Right renal pelvis (tissue), 4 donors: ENCODE measurements at places on chromosomes 11 and 22. TPM values are rescaled to one million over a fixed set of nuclear protein-coding genes. Genes with fewer than 3 reads are reported as not detected.

GRCh38 chr11:132205496-132205895 is 835.1 kb downstream of the NTM start:
- DNase-seq = no peak

Gene APOL6
- polyA plus RNA-seq = 5.3 TPM

Gene SLN
- polyA plus RNA-seq = 0.29 TPM

Gene TRIM49B
- polyA plus RNA-seq = not detected

DNA sequence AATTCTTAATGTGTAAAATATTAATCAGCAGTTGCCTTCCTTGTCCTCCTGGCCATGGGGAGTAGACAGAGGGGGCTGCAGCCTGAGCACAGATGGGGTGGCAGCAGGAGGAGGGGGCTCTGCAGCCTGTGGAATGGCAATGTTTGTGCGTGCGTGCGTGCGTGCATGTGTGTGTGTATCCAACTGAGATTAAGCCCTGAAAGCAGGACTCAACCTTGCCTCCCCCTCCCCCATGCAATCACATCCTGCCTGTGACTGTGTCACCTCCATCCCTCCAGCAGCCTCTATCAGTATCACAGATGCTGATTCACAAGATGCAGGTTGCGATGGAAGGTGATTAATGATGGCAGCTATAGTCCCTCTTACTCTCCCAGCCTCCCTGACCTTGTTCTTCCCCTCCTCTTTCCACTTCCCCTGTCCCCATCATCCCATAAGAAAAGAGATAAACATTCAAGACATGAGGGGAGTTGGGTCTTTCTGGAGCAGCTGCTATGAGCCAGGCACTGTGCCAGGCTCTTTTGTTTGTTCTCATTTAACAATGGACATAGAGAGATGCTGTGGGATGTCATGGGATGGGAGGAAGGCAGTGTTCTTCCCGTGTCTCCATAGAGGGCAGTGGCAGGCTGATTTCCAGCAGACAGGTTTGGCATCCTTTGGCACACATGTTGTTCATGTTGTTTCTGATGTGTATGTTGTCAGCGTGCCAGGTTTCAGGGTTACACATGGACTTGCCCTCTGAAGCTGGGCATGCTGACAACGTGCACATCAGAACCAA is 43.8 kb upstream of the NECTIN1 start:
- DNase-seq = no peak

Gene OAF
- polyA plus RNA-seq = 38.2 TPM

DNA sequence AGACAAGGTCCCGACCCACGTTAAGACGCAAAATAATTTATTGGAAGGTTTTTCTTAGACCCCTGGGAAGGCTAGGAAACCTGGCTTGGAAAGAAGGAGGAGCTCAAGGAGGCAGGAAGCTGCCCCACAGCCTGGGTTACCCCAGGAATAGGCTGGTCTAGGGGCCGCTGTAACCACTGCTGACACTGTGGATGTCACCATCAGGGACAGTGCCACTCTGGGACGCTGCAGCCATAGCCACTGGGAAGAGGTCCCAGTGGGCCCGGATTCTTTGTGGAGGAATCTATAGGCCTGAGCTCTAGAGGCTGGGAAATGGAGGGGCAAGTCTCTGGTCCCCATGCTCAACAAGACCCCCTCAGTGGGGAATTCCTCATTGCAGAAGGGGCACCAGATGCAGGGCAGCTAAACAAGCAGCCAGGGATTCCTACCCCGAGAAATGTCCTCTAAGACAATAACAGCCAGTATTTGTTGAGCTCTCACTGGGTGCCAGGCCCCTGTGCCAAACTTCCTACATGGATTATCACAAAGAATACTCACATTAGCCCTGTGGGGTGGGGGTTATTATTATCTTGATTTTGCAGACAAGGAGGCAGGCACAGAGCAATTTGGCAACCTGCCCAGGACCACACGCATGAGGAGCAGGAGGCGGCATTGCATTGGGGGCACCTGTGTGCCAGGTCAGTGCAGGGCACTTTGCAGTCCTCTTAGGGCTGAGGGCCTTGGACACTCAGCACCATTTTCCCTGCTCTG is 19.5 kb upstream of the CHKA start:
- no peak for DNase-seq

DNA sequence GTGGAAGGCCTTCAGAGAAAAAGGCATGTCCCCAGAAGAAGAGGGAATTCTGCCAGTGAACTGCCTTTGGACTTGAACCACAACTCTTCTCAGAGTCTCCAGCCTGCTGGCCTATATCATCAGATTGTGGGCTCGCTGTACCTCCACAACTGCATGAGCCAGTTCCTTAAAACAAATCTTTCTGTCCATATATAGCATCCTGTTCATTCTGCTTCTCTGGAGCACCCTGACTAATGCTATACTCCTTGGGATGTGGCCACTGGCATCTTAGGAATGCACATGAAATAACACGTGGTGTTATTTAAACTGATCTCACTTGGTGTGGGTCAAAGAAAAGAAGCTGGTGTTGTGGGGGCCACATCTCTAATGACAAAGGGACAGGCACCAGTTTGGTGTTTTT is 58.3 kb upstream of the VSTM5 start:
- DNase-seq = no peak

GRCh38 chr11:73651661-73652045 is 5.3 kb downstream of the PLEKHB1 start:
- no peak for DNase-seq

DNA sequence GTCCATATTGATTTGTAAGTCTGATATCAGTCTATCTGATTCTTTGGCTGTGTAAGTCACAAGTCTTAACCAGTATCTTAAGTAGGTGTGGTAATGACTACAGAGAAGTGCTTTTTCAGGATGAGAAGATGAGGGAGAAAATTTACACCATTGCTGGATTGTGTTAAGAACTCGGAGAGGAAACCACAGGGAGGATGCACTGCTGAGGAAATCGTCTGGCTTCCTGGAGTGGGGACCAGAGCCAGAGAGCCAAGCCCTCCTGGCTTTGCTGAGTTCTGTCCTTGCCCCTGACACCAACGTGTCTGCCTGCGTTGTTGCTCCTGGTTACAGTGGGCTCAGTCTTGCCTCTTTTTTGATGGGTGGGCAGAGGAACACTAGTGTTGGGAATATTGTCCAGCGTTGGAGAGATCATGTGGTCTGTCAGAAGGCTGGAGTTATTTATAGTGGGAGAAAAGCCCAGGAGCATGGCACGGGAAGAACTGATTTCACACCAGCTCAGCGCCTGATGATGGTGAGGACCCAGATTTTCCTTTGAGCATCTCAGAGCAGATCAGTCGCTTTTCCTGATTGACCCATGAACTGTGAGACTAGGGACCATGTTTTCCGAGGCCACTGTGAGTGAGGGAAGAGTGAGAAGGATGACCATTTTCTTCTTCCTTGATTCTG is 29.6 kb downstream of the MARK2 start:
- no peak for DNase-seq
